Bronchial epithelial cell (primary cell): ENCODE measurements at places on chromosomes 5 and 9. TPM values are rescaled to one million over a fixed set of nuclear protein-coding genes. Genes with fewer than 3 reads are reported as not detected.

Gene C6
- not detected in 2 replicates for total RNA-seq

Gene CDC14B
- total RNA-seq: 8.4 and 11.6 TPM in 2 replicates

Gene PCDHA6
- total RNA-seq: 0.13 TPM in 1 of 2 replicates, not detected in the other

Gene PCDHGB7
- total RNA-seq: 1.3 and 3.3 TPM in 2 replicates

Gene FGF1
- under 0.01 and 0.38 TPM in 2 replicates for total RNA-seq

Gene N4BP3
- 4.1 and 4.5 TPM in 2 replicates for total RNA-seq

Gene SLC27A6
- 0.13 and 1.1 TPM in 2 replicates for total RNA-seq

Gene RGMB
- 6.8 and 6.9 TPM in 2 replicates for total RNA-seq

Gene OR1J2
- not detected in 2 replicates for total RNA-seq

Gene EQTN
- total RNA-seq: not detected in 2 replicates

Gene PAEP
- total RNA-seq: not detected in 2 replicates

Gene NXNL2
- total RNA-seq: 0.26 TPM in 1 of 2 replicates, not detected in the other

Gene RMRP
- total RNA-seq: 15,881 and 37,648 TPM in 2 replicates
